ENCODE measurements at places on chromosomes 13 and 19.

DNA sequence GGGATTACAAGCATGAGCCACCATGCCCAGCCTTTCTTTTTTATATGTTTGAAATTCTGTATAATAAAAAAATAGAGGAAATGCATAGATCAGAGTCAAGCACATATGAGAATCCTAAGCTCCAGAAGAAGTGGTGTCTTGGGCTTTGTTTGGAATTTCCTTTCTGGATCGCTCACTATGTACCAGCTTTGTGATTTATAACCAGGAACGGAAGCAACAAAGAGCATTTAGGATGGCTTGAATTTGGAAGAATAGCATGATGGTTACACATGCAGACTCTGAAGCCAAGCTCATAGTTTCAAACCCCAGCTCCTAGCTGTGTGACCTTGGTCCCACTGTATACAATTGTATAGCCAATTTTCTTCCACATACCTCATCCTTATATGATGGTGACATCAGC, 28.0 kb upstream of the SLC15A1 start:
- no peak for DNase-seq

DNA sequence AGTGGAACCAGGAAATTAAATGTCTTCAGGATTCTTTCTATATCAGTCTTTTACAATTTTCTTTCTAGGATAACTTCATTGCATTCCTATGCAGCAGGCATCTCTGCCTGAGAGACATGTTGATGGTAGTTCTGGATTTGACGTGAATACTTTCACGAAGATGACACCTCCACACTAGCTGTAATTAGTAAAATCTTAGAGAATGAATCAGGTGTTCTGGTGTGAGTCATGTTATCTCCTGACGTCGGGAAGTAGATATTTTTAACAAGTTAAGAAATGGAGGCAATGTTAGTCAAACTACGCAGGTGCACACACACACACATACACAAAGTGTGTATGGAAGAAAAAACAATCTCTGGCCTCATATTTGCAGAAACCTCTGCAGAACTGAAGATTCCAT, 1661.3 kb upstream of the MIR17HG start:
- DNase-seq: no peak

- DNase-seq: no peak
Measured at GRCh38 chr13:101714195-101714594, 261.7 kb downstream of the ITGBL1 start.

- no peak for DNase-seq
Measured at GRCh38 chr13:34416971-34417380, 525.1 kb upstream of the NBEA start.

GRCh38 chr19:19157808-19158207, 12.3 kb downstream of the MEF2B start:
- no peak for DNase-seq

Measured in HS-5 (cell line).